ENCODE measurements at places on chromosomes 13 and 19.

DNA sequence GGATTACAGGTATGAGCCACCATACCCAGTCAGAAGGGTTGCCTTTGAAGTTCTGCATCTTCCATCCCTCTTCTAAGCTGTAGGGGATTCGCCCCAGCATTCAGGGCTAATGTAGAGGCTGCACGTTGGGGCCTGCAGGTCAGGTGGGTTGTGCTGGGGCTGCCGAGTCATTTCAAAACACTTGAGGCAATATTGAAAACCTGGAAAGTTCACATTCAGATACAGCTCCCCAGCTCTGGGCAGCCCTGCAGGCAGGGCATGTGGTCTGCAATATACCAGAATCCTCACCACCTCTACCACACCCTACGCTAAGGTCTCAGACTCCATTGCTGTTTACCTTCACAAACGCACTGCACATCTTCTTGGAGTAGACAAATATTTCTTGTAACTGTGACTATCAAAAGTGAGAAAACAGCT lies 24.6 kb downstream of the CCNE1 start:
- DNase-seq, result no peak

- DNase-seq, result no peak
Observed at GRCh38 chr13:51322826-51323225, 16.7 kb upstream of the SERPINE3 start.

DNA sequence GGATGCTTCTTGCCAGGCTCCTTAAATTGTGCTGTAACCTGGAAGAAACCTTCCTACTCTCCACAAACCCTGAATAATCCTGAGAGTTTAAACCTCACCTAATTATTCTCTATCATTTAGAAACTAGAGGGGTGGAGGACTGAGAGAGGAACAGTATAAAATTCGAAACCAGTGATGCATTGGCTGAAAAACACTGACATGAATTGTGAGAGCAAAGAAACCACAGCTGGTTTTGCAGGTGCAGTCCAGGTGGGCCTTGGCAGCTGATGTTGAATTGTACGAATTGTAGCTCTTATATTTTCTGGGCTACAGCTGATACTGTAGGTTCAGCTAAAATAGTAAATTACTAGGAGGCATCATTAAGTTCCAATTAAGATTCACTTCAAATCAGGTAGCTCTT lies 227.0 kb upstream of the SLITRK5 start:
- no peak for DNase-seq

DNA sequence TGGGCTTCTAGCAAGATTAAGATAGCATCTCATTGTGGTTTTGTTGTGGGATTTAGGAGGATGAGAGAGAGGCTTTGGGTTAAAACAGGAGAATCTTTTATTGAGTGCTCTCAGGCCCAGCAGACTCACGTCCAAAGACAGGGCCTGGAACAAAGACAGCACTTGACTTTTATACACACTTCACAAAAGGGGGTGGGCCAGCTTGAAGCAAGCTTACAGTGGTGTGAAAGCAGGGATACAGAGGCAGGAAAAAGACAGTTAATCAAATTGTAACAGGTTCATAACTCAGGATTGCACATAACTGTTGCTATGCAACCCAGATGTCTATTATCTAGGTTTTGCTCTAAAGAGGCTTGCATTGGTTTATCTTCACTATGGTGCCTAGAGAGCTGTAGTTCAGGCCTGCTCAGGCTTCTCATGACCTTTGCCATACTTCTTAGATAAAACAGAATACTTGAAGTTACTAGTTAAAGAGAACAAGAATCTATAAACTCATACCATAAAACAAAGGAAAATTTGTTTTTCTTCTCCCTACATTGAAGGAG lies 42.2 kb upstream of the CEACAM21 start:
- DNase-seq, result no peak

GRCh38 chr13:73815796-73816195 lies 318.4 kb downstream of the KLF12 start:
- DNase-seq, result no peak

DNA sequence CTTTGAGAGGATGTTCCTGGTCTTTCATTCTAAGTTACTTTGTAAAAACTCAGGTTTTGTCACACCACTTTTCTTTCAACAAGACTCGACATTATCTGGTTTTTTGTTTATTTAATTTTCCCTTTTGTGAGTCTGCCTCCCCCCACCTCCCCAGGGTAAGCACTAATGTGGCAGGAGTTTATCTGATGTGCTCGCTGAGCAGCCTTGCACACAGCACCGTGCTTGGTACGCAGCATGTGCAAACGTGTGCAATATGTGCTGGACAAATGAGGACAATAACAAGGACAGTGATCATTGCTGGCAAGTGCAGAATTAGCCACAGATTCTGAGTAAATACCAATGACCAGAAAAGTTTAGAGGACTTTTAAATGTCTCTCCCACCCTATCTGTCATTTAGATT lies 391.4 kb downstream of the IRS2 start:
- DNase-seq, result no peak

DNA sequence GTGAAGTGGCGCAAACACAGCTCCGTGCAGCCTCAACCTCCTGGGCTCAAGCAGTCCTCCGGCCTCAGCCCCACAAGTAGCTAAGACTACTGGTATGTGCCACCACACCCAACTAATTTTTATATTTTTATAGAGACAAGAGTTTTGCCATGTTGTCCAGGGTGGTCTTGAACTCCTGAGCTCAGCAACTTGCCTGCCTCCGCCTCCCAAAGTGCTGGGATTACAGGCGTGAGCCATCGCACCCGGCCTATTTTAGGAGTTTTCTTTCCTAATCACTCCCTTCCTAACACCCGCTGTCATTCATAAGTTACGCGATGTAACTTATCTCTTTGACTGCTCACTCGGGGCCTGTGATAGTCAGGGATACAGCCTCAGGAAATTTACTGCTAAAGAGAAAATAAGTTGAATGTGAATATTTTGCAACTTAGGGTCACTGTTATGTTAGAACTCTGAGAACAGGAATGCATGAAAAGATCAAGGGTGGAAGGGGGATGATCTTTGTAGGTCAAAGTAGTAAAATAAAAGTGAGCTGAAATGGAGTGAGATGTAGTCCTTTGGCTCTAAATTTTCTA lies 140.3 kb downstream of the DCT start:
- no peak for DNase-seq

GRCh38 chr19:47221890-47222289 lies 9.1 kb downstream of the BBC3 start:
- DNase-seq, result no peak

DNA sequence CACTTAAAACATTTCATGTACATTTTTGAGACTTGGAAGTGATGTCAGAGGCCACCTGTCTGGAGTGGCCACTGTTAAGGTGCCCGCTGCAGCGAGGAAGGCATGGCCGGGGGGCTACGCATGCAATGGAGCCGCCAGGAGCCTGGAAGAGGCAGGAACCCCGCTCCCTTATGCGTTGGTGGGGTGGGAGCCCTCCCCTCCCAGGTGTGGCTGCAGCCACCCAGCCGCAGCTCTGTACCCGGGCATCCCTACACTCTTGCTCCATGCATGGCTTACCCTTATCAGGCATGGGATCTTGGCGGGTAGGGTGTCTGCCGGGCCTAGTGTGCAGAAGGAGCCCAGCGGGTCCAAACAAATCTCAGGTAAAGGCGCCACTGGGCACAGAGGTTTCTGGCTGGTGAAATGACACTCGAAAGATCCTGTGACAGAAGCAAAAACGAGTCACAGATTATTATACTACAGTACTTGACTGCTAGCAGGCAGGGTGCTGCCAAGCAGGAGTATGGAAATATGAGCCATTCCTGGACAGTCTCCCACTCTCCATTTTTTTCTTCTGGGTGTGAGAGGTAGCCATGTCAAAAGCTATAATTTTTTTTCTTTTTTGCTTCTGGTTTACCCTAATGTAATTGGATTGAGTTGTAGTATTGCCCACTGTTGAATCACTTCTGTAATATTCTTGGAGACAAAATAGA lies 1606.3 kb upstream of the MIR17HG start:
- DNase-seq, result no peak

GRCh38 chr19:39126312-39127187 lies 964 bp downstream of the PAK4 start:
- DNase-seq, result no peak

- no peak for DNase-seq
Observed at GRCh38 chr13:40344270-40345148, 321.9 kb downstream of the FOXO1 start.

- DNase-seq, result peak; percentile 52
Observed at GRCh38 chr13:29771247-29771646, 79.2 kb downstream of the UBL3 start.

DNA sequence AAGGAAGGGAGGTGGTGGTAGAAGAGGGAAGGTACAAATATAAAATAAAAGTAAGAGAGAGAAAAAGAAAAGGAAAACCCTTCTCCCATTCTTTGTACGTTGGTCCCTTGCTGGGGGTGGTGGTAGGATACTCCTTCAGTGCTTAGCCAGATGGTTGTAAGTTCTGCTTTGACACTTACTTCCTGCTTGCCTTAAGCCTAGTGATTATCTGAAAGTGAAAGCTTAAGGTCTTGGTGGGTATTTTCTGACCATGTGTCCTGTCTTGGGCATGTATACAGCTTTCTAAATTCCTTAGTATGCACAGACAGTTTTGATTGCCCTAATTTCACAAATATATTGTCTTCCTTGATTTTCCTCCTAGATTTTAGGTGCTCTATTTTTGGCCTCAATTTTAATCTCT lies 314.8 kb downstream of the PCDH17 start:
- DNase-seq, result no peak

GRCh38 chr19:19111967-19112580 lies 26.2 kb downstream of the TMEM161A start:
- no peak for DNase-seq

DNA sequence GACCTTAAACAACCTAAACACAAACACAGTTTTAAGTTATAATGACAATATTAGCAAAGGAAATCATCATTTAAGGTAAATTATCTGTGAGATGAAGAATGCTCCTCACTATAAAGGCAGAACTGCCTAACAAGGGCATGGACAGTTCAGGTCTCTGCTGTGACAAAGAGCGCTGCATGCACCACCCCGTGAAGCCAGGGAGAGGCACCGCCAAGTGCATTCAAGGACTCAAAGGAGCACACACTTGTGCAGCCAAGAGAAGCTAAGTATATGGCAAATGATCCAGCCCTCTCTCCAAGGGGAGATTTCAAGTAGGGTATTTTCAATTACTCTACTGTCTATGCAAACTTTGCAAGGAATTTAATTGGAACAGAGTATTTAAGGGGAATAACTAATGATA lies 126.0 kb downstream of the RAP2A start:
- DNase-seq, result no peak

DNA sequence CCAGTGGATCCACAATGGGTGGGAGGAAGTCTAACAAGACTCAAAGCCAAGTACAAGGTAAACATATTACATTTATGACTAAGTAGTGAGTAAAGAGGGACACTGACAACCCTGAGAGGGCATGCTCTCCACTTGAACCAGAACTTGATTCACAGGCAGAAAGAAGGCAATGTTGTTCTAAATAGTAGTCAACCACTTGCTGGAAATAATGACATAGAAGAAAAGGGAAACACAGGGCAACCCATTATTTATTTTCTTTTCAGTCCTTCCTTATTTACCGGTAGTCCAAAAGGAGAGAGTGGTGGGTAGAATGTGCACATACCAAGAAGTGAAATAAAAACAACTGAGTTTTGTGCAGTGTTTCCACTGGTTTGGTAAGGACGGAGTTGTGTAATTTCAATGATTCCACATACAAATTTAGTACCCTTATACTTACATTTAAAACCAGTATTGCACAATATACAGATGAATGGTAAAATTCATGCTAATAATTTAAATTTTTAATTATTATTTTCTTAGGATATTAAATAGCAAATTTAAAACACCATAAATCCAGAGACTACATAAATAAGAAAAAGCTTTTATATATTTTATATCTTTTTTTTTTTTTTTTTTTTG lies 65.9 kb downstream of the ENOX1 start:
- no peak for DNase-seq

DNA sequence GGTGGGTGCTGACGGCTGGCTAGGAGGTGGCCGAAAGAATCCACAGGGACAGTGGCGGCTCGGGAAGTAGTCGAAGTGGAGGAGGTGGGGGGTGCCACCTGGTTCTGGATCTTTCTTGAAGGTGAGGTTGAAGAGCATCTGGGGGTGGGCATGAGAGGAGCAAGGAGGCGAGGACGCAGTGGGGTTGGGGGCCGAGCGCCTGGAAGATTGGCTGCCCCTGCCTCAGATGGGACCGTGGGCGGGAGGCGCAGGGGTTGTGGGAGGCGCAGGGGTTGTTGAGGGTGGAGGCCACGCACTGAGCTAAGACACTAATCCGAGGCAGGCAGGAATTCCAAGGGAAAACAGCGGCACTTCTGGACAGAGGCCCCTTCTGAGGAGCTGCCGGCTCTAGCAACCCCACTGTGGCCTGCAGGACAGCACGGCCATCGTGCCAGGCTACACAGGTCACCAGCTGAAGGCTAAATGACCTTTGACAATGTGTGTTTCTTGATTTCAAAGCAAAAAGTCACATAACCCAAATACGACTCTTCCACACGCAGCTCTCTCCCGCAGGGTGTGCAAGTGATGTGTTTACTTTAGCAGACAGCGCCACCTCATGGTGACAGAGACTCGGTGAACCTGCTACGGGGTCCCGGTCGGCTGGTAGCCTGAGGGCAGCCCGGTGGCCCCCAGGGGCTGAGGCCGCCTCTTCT lies 44.1 kb upstream of the RANBP3 start:
- DNase-seq, result peak; percentile 64

- DNase-seq, result no peak
Observed at GRCh38 chr13:114048443-114048842, 74.6 kb upstream of the C13orf46 start.

DNA sequence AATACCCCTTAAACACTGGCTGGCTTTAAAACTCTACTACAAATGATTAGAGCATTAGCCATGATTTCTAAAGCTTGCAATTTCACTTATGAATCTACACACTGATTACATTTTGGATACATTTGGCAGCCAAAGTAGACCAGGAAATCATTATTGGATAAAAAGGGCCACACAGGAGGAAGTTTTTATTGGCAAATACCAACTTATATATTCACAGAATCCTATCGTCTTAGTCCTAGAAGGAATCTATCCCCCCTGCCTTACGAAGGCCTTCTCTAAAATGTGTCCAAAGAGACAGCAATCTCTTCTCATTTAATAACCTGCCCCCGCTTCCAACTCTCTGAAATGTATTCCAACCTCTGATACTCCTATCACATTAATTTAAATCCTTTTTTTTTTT lies 52.5 kb downstream of the KLF5 start:
- no peak for DNase-seq

- peak; percentile 82 for DNase-seq
Observed at GRCh38 chr19:54325194-54325621, 12.2 kb upstream of the LILRA5 start.

DNA sequence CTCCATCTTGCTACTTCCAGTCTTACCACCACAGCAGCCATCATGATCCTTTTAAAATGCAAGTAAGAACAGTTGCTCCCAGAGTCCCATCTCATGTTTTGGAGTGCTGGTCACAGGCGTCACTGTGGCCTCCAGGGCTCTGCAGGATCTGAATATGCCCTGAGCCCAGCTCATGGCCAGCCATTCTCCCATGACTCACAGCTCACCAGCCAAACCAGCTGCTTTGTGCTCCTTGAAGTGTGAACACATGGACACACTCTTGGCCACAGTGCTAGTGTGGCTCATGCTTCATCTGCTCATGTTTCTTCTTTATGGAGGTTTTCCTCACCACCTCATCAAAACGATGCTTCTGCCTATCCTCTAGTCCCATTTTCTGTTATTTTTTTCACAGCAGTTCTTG lies 466.5 kb downstream of the UQCRFS1 start:
- DNase-seq, result no peak

- DNase-seq, result no peak
Observed at GRCh38 chr13:31587698-31588266, 151.5 kb upstream of the RXFP2 start.

- DNase-seq, result no peak
Observed at GRCh38 chr19:12864721-12865715, 16.2 kb downstream of the DNASE2 start.
